A549 (cell line): ENCODE measurements at places on chromosomes 2 and 18.

DNA sequence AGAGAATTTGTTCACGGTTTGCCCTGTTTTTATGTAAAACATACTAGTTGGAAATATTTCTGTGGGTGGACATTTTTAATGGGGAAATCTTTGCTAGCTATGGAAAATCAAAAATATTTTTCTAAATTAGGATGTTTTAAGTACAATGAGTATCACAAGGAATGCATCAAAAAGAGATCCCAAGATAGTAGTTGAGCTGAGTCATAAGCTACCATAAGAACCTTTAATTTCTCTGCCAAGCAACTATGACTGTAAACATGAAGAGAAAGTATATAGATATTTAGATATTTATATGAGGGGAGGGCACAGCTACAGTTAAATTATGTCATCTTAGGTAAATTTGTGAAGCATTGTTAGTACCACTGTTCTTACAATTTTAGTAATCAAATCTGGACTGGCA is 646.2 kb downstream of the XIRP2 start:
- no peak for DNase-seq

GRCh38 chr2:26241928-26242436 is 2.5 kb downstream of the HADHA start:
- no peak for DNase-seq

- no peak for DNase-seq
Measured at GRCh38 chr2:129459881-129460280, 519.6 kb upstream of the RAB6C start.

DNA sequence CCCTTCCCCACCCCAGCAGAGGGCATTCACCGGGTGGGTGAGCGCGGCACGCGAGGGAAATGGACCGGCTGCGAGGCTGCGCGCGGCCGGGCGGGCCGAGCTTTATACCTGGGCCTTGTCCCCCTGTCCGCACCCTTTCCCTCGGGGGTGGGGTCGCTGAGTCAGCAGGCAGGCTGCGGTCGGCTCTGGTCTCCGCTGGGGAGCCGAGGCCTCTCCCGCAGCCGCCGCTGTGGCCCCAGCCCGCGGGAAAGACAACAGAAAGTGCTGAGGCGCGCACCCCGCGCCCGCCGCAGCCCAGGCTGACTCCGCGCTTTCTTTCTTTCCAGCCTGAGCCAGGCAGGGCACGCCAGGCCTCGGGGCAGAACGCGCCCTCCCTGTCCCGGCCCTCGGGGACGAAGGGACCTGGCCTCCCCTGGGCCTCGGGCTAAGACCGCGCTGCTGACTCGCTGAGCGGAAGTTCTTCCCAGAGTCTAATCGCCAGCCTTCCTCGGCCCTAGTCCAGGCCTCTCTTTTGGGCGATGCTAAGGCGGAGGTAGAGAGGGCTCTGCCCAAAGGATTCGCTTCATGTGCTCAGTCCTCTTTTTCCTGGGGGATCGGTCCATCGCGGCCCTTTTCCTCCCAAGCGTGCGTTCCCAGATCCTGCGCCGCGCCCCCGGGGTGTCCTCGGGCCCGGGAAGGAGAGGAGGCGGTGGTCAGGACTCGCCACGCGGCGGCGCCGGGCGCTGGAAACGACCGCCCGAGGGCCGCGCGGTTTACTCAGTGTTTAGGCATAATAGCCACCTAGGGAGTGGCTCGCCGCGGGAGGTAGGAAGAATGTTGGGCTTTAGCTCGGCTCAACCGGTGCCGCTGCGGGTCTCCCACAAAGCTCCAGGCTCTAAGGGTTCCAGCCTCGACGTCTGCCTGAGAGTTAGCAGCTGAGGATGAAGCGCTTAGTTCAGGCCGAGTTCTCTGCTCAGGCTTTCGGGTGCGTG is at the start of gene CRYBA2:
TSS of gene CRYBA2 (minus strand) at position 78 of the 971 bp plus-strand sequence. CDS start 246 bp downstream, outside the sequence.
- DNase-seq, result no peak

- DNase-seq, result no peak
Measured at GRCh38 chr2:183927406-183928325, 670.7 kb upstream of the ZNF804A start.

DNA sequence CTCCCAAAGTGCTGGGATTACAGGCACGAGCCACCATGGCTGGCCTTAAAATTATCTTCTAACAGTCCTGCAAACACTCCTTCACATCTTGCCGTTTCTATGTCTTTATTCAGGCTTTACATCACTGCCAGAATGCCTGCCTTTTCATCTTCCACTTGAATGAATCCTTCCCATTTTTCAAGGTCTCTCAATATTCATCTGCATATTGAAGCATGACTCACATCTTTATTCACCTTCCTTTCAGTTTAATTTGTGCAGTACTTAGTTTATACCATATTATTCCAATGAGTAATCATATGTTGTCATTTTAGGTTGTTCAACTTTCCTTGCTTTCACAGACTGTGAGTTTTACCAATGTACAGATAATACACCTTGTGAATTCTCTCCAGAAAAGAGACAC is 510.1 kb upstream of the PIK3C3 start:
- no peak for DNase-seq

DNA sequence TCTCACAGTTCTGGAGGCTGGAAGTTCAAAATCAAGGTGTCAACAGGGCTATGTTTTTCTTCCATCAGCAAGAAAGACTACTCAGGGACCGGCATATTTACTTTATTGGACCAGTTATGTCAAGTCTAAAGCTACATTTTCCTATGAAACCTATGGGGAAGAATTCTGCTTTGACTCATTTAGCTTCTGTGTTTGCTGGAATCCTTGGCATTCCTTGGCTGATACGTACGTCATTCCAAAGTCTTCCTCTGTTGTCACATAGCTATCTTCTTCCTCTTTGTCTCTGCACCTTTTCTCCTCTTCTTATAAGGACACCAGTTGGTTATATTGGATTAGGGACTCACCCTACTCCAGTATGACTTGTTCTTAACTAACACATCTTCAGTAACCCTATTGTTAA is 137.4 kb upstream of the FBXO11 start:
- DNase-seq, result no peak

- no peak for DNase-seq
Measured at GRCh38 chr2:27084297-27085061, 2.1 kb upstream of the KHK start.

DNA sequence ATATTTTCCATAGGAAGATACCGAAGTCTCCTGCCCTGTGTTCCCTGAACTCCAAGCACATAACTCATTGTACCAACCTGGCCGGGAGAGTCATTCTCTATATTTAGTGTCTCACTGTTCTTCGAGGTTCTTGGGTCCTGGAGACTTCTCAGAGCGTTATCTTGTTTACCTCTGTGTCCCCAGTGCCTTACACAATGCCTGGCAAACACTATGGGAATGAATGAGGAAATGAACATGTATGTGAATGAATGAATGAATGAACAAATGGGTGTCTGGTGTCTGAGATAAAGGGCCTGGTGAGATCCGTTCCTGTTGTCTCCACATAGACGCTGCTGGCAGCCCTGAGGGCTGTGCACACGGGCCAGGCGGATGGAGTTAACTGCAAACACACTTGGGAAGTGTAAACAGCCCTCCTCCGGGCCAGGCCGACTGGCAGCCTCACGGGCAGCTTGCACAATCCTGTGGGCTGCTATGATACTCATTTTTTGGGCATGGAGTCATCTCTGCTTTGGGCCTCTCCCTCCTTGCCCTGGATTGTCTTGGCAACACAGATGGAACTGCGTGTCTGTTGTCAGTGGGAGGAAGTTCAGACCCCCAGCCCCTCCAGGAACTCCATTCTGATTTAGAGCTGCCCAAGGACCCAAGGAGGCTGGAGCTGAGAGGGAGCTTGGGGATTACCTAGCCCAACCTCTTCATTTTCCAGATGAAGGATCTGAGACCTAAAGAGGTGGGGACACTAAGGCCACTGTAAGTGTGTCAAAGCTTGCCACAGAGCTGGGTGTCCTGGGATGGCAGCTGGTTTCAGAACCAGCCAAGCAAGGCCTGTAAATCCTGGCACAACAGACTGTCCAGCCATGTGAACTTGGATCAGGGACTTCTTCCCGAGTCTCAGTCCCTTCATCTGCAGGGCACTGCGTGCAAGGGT is 124.4 kb downstream of the INHBB start:
- DNase-seq, result peak; percentile 90

DNA sequence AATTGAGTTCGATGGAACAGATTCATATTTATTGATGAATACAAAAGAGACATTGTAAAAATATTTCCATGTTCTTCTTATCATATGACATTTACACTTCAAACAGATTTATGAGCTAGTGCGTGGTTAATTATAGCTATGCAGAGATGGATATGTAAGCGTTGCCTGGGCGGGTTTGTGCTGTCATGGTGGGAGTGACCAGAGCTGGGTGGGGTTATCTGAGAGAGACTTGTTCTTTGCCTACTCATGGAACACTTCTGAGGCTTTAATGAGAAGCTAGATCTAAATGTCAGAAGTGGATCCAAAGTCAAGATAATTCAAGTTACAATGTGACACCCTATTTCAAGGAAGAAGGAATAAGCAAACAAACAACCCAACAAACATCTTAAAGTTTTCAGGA is 162.3 kb upstream of the ZEB2 start:
- DNase-seq, result no peak
